ENCODE measurements at places on chromosomes 6 and 20.
A peak's percentile ranks its signal among the peaks of the same experiment; 100 is the strongest.

DNA sequence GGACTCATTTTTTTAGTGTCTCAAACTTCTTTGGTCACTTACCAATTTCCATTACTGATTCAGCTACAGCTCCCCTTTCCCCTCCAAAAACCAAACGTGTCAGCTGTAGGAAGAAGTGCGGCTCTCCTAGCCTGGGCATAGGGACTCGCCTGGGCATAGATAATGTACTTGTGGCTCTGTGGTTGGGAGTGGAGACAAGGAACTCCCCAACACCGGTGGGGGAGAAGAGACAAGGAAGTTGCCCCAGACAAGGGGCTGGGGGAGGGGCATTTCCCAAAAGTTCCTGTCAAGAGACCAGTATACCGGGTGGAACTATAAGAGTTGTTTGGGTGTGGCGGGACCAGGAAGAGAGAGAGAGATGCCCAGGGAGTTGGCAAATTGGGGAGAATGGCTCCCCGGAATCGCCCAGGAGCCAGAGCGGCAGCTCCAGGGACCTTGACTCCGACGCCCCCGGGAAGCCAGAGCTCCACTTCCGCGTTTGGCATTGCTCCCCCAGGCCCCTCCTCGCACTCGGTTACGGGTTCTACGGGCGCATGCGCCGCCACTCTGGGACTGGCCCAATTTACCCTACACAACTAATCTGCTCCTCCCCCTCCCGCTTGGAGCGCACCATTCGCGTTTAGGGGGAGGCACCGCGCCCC, 871 bp upstream of the ZFAND3 start:
- peak; percentile 97 for DNase-seq

- DNase-seq = no peak
These were observed 270.3 kb upstream of the CHD6 start for GRCh38 chr20:41888434-41888833.

DNA sequence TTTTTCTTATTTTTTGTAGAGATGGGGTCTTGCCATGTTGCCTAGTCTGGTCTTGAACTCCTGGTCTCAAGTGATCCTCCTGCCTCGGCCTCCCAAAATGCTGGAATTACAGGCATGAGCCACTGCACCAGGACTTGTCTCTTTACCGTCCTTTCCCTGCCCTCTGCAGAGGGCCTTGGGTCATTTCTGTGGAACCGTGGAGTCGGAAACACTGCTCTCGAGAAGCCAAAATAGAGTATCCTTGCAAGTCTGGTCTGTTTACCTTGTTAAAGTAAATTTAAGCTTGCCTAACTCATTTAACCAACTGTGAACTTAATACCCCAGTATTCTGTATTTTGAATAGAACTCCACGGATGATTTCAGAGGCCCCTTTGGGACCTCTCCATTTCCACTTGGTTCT, 51.4 kb downstream of the KDM1B start:
- no peak for DNase-seq

DNA sequence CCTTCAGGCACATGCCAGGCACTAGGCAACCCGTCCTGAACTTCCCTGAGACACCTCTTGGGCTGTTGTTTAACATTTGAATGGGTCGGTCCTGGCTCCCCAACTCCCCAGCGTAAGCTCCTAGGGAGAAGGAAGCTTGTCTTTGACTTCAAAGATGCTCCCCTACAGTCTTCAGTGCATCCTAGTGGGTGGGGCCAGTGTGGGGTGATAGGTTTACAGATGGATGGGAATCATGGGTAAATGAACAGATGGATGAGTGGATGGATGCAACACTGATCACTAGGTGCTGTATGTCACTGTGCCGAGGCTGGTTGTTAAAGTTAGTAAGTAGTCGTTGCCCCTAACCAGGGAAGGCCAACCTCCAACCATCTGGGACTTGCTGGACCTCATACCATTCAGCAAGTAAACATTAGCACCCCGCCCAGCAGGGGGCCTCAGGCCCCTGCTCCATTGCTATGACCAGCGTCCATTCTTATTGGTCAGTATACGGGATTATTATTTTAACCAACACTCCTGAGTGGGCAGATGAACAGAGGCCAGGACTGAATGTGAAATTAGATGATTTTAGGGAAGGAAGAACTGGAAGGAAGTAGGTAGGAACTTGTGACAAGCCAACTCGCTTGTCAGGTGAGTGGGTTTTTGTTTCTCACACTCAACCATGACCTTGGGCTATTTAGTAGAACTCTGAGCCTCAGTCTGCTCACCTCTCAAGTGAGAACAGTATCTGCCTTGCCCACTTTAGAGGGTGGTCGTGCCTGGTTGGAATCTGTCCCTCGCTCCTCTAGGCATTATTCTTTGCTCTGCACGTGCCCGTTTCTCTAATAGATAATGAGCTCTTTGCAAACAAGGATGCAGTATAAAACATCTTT, 82.9 kb upstream of the FOXP4 start:
- no peak for DNase-seq

DNA sequence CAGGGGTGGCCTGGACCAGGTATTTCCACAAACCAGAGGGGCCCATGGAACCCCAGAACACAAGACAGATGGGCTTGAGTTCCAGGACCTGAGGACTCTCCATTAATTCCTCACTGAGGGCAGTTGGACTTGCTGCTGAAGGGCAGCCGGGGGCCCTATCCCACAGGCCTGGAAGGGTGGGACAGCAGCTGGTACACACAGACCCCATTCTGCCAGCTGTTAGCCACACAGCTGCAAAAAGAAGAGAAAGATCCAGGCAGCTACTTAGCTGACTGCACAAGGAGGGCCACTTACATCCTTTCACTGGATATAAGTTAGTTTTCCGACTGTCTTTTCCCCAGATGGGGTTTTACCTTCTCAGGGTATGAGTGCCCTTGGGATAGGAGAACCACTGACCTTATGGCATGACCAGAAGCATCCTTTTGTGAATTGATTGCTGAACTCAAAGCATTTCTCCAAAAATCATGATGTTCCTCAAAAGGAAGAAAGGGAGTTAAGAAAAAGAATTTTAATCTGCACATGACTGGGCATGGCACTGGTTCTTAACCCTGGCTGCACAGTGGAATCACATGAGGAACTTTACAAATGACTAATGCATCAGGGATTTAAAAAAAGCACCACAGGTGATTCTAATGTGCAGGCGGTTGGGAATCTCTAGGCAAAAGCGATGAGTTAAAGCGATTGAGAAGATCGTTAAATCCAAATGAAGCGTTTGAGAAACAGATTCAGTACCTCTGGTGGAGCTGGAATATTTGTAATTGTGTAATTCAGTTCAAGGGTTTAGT, 199.4 kb downstream of the TFAP2A start:
- DNase-seq = no peak

DNA sequence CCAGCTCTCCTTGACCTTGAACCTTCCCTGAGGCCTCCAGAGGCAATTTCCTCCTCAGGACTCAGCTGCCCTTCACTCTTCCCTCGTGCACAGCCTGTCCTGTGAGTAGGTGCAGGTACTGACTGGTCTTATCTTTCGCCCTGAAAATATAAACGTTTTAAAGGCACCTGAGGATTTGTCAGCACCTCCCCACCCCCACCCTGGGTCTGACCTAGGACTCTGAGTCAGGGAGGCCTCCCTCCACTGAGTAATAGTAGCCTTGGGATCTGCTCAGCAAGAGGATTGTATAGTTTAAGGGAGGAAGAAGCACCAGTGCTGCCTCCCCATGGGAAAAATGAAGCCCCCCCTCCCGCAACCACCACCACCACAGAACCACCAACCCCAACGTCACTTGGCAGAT, 54.6 kb downstream of the PPARD start:
- no peak for DNase-seq

DNA sequence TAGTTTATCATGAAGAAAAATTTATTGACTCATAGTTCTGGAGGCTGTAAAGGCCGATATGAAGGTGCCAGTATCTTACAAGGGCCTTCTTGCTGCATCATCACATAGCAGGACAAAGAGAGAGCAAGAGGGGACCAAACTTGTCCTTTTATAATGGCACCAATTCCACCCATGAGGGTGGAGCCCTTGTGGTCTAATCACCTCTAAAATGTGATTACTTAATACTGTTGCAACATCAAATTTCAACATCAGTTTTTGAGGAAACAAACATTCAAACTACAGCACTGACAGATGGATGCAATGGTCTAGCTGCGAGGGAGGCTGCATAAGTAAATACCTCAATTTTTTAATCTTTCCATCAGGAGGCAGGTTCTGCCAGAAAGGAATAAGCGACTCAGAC, 76.7 kb upstream of the LAMA2 start:
- DNase-seq = no peak

All from LoVo (cell line).